Left ventricle myocardium superior (tissue), 1 donor: ENCODE measurements at places on chromosomes 13 and 19. TPM values are rescaled to one million over a fixed set of nuclear protein-coding genes. Genes with fewer than 3 reads are reported as not detected.

BORA gene
- total RNA-seq, result 0.62 TPM

- no peak for DNase-seq
Measured at GRCh38 chr13:26680123-26680450, 80.5 kb downstream of the GPR12 start.

DNA sequence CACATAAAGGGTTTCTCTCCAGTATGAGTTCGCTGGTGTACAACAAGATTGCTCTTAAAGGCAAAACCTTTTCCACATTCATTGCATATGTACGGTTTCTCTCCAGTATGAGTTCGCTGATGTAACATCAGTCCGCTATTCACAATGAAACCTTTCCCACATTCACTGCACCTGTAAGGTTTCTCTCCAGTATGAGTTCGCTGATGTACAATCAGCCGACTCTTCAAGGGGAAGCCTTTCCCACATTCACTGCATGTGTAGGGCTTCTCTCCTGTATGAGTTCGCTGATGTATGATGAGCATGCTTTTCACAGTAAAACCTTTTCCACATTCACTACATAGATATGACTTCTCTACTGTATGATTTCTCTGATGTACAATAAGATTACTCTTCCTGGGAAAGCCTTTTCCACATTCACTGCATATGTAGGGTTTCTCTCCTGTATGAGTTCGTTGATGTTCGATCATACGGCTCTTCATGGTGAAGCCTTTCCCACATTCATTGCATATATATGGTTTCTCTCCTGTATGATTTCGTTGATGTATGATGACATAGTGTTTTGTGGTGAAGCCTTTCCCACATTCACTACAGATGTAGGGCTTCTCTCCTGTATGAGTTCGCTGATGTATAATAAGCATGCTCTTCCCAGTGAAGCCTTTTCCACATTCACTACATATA lies 6.0 kb upstream of the ZNF614 start:
- no peak for DNase-seq

- DNase-seq, result no peak
Measured at GRCh38 chr13:24459726-24460125, 52.9 kb downstream of the PARP4 start.

NLRP9 gene
- total RNA-seq, result not detected

GRCh38 chr19:45391346-45391745 lies 13.5 kb downstream of the PPP1R13L start:
- no peak for DNase-seq

DNA sequence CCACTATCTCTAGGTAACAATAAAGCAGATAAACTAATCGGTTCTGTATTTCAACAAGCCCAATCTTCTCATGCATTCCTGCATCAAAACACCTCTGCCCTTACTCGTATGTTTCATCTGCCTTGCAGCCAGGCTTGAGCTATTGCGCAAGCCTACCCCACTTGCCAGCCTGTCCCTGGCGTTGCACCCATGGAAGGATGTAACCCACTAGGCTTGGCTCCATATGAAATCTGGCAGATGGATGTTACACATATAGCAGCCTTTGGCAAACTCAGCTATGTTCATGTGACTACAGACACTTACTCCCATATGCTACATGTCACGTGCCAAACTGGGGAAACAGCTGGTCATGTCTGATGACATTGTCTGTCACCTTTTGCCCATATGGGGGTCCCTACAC lies 11.9 kb upstream of the ZNF549 start:
- no peak for DNase-seq

DNA sequence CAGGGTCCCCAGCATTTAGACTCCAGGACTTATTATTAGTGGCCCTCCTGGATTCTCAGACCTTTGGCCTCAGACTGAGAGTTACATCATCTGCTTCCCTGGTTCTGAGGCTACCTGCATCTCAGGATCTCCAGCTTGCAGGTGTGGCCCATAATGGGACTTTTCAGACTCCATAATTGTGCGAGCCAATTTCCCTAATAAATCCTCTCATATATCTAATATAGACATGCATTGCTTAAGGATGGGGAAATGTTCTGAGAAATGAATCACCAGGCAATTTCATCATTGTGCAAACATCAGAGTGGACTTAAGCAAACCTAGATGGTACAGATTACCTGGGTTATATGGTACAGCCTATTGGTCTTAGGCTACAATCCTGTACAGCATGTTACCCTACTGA lies 116.5 kb upstream of the FBXL3 start:
- DNase-seq, result no peak

DNA sequence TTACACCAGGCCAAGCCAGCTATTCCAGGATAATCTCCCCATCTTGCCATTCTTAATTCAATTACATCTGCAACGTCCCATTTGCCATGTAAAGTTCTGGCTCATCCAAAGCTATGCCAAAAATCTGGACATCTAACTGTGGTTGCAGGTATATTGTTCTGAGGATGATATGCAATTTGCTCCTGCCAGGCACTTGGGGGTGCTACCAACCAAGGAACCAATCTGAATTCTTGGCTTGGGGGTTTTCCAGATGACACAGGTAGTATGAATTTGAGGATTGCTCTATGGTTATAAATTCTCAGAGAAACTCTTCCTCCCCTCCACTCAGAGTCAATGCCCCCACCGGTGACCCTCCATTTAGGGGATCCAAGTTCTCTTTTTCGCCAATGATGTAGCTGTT lies 33.0 kb downstream of the CRYL1 start:
- no peak for DNase-seq

DNA sequence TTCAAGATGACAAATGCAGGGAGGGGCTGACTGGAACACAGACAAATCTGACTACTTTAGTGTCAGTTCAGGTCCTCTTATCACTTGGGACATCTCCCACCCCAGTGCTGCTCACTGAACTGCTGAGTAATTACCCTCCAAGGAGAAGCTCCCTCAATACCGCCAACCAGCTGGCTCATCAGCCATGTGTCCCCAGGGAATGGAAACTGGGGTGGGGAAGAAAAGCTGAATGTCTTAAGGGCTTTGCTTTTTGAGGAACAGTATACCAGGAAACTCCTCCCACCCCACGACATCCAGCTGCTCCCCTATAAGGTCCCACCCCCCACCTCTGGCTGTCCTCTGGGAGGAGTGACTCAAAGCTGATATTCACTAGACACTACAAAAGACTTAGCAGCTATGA lies 2.0 kb downstream of the ZNF823 start:
- peak; percentile 33 for DNase-seq

DNA sequence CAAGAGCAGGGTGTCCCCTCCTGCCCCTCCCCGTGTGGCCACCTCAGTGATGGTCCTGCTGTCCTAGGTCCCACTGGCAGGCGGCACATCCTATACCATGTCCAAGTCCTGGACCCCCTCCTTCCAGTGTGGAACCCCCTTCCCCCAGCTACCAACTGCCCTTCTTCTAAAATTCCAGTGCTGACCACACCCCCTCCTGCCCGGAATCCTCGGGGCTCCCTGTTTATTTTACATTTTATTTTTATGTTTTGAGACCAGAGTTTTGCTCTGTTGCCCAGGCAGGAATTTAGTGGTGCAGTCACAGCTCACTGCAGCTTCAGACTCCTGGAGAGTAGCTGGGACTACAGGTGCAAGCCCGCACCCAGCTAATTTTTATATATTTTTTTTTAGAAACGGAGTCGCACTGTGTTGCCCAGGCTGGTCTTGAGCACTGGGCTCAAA lies 945 bp upstream of the CPAMD8 start:
- DNase-seq, result no peak

JSRP1 gene
- total RNA-seq, result not detected

INSR gene
- 62.6 TPM for total RNA-seq

- DNase-seq, result no peak
Measured at GRCh38 chr13:105426441-105426840, 1109.0 kb downstream of the EFNB2 start.

DNA sequence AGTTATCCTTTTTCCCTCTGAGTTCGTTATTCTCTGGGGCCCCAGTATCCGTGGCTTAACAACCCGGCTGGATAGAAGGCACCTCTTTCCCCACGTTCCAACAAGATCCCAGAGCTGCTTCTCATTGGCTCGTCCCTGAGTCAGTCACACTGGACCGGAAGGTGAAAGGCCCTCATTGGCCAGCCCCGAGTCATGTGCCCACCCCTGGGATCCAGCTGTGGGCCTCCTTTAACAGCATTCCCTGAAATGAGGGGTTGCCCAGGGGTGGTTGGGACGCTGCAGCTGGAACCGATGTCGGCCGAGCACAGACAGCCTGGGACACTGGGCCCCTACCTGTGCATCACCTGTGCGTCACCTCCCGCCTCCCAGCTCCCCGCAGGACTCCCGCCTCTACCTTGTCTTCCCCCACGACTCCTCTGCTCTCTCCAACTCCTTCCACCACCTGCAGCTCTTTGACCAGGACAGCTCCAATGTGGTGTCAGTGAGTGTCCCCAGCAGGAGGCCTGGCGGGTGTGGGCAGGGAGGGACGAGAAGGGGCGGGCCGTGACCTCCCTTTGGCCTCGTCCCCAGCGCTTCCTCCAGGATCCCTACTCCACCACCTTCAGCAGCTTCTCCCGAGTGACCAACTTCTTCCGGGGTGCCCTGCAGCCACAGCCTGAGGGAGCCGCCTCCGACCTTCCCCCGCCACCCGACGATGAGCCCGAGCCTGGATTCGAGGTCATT lies 4.3 kb downstream of the TBC1D17 start:
- DNase-seq, result no peak

- no peak for DNase-seq
Measured at GRCh38 chr13:96860882-96861281, 133.4 kb downstream of the OXGR1 start.

ZNF497 gene
- 0.55 TPM for total RNA-seq

DNA sequence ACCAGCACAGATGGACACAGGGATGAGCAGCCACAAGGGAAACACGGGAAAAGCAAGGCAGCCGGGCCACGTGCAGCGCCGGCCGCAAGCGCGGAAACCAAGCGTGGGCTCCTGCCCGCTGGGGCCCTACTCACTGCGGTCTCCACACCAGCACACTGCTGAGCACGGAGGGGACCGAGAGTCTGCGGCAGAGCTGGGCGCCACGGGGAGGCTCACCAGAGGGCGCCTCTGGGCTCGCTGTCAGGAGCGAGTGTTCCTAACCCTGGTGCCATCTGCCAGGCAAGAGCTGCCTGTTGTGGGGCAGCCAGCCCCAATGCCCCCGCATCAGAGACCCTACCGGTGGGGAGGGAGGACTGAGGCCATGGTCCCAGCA lies 26.5 kb downstream of the MPND start:
- peak; percentile 71 for DNase-seq

ZNF99 gene
- 0.02 TPM for total RNA-seq

GRCh38 chr13:37087486-37087885 lies 18.0 kb downstream of the CSNK1A1L start:
- no peak for DNase-seq

GRCh38 chr19:41323430-41324125 lies 13.6 kb downstream of the CCDC97 start:
- DNase-seq, result peak; percentile 80

ZNF320 gene
- total RNA-seq, result 9.3 TPM

DNA sequence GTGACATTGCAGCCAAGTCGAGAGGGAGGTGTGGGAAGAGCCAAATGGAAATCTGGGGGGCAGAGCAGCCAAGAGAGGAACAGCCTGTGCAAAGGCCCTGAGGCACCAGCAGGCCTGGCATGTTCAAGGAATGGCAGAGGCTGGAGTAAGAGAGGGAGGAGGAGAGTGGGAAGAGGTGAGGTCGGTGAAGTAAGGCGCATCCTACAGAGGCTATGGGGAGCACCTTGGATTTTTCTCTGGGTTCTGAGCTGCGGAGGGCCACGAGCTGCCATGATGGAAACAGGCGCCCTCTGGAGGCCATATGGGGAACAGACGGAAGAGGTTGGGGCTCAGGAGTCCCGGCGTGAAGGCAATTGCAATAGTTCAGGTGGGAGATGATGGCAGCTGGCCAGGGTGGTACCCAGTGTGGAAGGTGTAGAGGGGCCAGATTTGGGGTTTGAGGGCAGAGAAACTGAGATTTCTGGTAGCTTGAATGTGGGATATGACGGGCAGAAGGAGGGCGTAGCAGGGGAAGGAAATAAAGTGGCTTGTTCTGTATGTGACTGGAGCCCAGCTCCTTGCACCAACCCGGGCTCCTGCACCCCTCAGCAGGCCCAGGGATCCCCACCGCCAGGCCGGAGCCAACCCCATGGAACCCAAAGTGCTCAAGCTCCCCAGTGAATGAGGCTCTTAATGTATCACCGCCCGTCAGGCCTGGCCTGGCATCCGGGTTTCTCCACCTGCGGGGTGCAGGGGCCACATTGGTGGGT lies 20.5 kb upstream of the STRN4 start:
- peak; percentile 62 for DNase-seq

DNA sequence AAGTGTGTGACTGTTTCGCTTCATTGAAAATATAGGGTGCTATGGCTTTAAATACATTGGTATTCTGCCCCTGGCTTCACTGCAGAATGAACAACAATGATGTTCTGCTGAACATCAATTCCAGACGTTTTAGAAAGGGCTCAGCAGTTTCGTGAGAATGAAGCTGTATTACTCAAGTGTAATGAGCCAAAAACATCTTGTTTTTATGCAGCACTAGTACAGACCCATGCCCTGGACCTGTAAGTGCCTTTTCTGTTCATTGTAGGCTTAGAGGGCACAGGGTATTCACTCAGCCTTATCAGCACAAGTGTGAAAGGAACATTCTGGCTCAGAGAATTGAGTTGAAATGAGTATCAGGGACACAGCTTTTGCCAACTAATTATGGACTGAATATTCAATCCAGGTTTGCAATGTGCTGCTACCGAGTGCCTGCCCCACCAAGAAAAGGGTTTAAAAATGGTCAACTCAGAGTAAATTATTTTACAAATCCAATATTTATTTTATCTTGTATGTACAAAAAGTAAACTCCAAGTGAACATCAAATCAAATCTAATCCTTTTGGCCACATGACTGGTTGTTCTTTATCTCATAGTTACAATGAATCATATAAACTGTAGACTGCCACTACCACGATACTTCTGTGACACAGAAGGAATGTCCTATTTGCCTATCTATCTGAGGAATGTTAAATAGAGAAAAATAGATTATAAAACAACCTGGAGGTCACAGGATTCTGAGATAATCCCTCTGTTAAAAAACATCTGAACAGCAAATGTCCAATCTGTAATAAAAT lies 362.8 kb downstream of the NALCN start:
- no peak for DNase-seq

DNA sequence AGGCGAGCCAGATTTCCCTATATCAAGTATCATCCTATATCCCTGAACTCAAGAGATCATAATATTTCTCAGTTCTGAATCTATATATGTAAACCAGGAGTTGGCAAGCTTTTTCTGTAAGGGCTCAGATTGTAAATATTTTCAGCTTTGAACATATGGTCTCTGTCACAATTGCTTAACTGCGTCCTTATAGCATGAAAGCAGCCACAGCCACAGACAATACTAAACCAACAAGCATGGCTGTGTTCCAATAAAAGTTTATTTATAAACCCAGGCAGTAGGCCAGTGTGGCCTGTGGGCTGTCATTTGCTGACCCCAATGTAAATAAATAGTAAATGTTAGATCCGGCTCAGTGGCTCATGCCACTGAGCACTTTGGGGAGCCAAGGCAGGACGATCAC lies 12.2 kb upstream of the MYH14 start:
- DNase-seq, result no peak

GMIP gene
- 4.2 TPM for total RNA-seq

GRCh38 chr19:55623561-55623960 lies 805 bp downstream of the ZNF784 start:
- no peak for DNase-seq

TMEM38A gene
- total RNA-seq, result 50.5 TPM

GRCh38 chr13:72255908-72256307 lies 388.9 kb upstream of the DACH1 start:
- DNase-seq, result no peak

GRCh38 chr13:96075953-96076543 lies 13.9 kb upstream of the HS6ST3 start:
- no peak for DNase-seq
